Mesothelial cell of epicardium (in vitro differentiated cells): ENCODE measurements at places on chromosomes 13 and 19.

DNA sequence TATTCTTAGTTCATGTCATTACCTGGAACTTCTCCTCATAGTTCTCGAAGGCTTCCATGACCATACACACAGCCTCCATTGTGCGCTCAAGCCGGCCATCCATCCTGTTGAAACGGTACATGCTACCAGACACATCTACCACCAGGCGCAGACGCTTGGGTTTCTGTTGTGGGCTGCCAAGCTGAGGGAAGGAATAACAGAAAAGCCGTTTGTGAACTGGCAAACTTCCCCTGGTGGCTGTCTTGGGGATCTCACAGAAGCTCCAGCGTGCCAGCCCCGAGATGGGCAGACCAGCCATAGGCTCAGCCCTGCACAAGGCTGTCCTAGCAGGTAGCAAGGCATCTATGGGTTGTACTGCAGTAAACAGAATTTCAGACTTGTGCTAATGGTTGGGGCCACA, 130.1 kb downstream of the RGCC start:
- no peak for DNase-seq

GRCh38 chr19:19410553-19411550, 5.4 kb downstream of the GATAD2A start:
- DNase-seq: no peak

GRCh38 chr13:46552303-46552682, 677 bp upstream of the LRCH1 start:
- DNase-seq: no peak

DNA sequence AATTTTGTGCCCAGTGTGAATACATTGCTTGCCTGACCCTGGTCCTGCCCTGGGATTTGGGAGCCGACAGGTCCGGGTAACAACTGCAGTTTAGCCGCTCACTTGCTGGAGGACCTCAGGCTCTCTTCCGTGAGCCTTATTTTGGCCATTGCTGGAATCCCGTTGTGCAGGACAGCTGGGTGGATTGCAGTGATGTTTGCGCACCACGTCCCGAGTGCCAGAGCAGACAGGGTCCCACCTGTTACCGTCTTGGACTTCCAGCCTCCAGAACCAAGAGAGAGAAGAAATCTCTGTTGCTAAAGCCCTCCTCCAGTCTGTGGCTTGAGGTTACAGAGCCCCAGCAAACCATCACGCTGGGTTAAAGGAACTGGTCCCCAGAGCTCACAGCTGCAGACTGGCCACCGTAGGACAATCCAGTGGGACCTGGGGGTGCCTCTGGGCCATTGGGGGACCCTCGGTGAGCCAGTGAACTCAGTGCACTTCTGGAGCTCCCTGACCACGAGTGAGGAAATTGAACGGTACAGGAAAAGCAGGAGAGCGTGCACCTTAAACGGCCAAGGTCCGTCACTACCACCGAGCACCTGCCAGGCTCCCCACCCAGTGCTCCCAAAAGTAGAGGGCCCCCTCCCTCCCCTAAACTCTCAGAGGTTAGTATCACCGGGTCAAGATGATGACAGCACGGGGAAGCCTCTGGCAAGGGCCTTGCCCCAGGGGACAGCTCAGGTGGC, 92.9 kb downstream of the GNG7 start:
- no peak for DNase-seq

DNA sequence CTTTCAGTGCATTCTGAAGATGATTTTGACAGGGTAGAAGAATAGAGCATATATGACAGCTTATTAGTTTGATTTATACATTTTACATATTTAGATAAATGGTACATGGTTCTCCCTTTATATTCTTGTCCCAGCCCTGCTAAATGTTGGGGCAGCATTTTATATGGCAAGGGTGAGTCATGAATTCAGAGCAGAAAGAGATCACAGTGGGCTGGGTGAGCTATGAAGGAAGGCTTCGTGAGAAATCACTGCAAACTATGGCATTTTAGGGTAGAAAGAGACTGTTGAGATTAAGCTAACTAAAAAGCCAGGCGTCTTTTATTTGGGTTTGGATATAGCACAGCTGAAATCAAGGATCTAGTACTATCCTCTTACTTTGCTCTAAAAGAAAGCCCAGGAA, 23.9 kb upstream of the METTL21C start:
- no peak for DNase-seq

- DNase-seq: no peak
These were observed 42.4 kb upstream of the ESD start for GRCh38 chr13:46839399-46839798.

DNA sequence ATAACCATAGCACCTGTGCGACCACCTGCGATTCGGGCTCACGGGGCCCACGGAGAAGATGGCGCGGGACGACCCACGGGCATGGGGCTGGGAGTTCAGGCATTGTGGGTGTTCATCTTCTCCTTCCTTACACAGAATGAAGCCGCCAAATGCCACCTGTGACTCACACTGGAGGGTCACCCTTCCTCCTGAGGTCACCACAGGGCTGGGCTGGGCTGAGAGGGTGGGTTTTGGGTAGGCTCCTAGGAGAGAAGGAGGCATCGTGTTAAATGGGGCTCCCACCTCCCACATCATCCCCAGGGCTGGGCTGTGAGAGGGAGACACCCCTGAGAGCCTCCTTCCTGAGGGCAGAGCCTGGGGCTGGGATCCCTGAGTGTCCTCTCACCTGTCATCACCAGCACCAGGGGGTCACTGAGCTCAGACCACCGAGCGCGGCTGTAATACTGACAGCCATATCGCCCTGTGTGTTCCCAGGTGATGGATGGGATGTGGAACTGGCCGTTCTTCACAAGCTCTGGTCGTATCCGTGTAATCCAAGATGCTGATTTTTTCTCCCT, 1.4 kb downstream of the LILRB2 start:
- DNase-seq: no peak

DNA sequence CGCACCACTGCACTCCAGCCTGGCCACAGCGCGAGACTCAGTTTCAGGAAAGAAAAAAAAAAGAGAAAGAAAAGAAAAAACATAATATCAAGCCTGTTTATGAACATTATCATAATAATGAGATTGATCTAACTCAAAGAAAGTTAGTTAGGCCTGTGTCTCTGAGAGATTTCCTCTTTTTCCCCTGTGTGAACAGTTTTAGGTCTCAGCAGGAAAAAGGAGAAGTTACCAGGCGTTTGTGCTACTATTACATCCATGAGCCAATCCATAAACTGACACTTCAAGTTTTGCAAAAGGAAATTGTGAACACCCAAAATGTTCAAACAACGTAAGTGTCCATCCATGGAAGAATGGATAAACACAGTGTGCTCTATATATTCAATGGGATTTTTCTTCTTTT, 3.8 kb downstream of the TARM1 start:
- DNase-seq: no peak

GRCh38 chr13:59144700-59145099, 1019.0 kb downstream of the DIAPH3 start:
- DNase-seq: no peak

- DNase-seq: no peak
These were observed 49.8 kb downstream of the KLF2 start for GRCh38 chr19:16374436-16374835.

DNA sequence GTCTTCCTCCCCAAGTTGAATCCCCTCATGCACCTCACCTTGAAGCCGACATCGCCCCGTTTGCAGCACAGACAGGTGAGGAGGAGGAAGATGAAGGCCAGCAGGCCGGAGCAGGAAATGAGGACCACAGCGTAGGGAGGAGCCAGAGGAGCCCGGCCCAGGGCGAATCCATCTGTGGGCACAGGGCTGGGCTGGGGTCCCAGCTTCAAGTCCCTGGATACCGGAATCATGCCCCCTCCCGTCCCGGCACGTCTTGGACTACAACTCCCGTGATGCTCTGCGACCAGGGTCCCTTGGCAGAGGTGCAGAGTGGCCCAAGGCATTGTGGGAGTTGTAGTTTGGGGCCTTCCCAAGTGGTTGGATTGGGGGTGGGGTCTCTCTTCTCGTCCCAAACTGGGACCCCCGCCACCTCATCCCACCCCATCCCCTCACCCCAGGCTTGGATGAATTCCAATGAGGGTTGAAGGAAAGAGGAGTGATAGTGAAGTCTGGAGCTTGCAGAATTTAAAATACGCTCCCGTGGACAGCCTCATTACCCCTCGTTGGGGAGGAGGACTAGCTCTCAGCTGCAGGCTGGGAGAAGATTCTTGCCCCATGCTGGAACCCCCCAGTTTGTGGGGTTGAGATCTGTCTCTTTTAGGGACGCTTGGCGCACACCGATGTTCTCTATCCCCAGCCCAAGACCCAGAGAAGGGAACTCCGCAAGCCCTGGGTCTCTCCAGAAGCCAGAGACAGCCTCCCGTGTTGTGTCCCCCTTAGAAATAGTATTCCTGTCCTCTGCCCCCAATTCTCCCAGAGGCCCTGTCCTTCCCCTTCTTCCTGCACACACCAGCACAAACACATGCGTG, 990 bp downstream of the LMTK3 start:
- no peak for DNase-seq

DNA sequence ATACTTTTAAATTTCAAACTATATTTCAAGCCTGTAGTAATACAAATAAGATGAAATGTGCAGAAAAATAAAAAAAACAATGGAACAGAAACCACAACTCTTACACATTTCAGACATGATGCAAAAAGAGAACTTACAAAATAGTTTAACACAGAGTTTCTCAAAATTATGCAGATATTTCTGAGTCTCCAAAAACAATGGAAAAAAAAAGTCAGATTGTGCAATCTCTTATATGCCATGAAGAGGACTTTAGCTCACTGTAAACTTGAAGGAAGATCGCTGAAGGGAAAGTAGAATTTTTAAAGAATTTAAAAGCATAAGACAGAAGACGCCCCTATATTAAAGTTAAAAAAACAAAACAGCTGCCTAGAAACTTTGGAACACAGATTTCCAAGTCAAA, 20.4 kb downstream of the ZNF708 start:
- no peak for DNase-seq

DNA sequence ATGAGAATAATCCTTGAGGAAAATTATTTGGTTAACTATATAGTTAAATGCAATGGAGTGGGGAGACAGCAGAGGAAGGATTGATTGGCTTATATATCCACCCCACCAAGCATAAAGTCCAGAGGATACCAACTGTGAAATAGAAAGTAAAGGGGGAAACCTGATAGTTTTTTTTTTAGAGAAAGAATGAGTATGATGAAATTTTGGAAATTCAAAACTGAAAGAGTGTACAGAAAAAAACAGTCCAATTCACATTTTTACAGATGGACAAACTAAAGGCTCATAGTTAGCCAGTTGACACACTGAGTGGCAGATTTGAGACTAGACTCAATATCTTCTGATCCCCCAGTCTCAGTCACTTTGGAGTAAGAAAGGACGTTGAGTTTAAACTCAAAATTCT, 51.1 kb downstream of the FNDC3A start:
- DNase-seq: no peak

- DNase-seq: no peak
These were observed 203.6 kb downstream of the DCLK1 start for GRCh38 chr13:35927567-35928021.

DNA sequence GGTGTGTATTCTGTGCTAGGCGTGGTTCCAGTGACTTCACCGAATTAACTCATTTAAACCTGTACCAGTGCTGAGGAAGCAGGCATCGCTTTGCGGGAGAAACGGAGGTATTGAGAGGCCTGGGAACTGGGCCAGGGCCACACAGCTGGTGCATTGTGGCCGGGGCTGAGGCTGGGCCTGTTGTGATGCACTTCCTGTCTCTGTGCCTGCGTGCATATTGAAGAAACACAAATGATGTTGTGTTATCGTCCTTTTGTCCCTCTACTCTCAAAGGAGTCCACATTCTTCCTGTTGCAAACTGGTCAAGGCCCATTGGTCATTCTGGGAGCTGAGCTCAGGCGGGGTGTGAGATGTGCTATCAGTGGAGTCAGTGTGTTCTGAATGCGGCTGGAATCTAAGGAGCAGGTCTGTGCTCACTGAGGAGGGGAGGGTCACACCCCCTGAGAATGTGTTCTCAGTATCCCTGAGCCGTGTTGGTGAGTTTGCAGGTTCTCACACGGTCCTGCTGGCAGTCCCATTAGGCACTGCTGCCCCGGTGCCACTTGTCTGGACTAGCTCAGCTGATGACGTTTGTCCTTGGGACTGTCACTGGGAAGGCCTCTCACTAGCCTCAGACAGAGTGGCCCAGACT, 62.1 kb downstream of the ARHGEF7 start:
- DNase-seq: no peak

DNA sequence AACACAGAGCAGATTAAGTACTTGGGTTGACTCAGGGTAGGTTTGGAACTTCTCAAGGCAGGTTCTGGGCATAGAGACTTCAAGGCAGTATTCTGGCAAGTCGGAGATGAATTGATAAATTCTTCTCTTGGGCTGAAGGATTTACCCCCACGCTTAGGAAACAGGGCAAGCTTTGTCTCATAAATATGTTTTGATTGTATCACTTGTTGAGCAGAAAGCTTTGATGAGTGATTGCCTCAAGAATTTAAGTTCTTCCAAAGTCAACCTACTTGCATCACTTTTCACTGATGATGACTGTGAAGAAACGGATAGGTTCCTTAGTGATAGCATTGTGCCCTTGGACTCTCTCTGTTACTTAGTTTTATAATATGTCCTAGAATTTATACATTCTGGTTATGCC, 258.6 kb upstream of the DACH1 start:
- no peak for DNase-seq

DNA sequence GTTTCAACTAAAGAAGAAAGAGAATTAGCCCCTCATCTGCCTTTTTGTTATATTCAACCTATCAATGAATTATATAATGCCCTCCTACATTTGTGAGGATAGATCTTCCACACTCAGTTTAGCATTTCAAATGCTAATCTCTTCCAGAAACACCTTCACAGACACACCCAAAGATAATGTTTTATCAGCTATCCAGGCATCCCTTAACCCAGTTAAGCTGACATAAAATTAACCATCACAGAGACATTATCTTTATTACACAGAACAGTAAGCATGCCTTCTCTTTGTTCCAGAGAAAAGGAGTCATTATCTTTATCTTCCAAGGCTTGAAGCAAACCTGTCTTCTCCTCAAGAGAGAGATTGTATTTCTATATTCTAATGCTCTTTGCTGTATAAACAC, 53.1 kb downstream of the PCDH20 start:
- DNase-seq: no peak

GRCh38 chr13:95146486-95146885, 154.8 kb downstream of the ABCC4 start:
- DNase-seq: no peak

GRCh38 chr13:28471421-28471820, 23.5 kb downstream of the FLT1 start:
- DNase-seq: no peak

DNA sequence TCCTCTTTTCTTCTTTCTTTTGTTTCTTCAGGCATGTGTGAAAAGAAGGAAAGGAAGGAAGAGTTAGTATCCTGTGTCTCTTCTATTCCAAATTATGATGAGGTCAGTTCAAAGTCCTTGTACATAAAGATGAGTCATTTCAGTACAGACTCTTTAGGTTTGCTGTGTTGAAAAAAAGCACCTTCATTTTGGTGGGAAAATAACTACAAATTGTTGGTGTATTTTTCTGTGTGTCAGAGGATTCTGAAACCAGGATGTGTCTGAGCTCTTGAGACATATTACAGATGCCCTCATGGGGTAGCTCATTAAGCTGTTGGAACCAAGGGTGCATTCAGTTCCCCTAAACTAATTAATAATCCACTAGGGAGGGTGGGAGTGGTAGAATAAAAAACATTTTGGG, 5.8 kb upstream of the HSPH1 start:
- no peak for DNase-seq
